ENCODE measurements at places on chromosomes 11 and 22. TPM values are rescaled to one million over a fixed set of nuclear protein-coding genes. Genes with fewer than 3 reads are reported as not detected.

Gene SOX6
- total RNA-seq: under 0.01 TPM

Gene OR52I1
- total RNA-seq: not detected

Gene OR52I2
- not detected for total RNA-seq

Gene OR5P2
- total RNA-seq: not detected

Gene ACTN3
- total RNA-seq: under 0.01 TPM

Gene NRIP3
- total RNA-seq: 1.2 TPM

Gene USP47
- 55.3 TPM for total RNA-seq

Gene LDHAL6A
- not detected for total RNA-seq

Gene OR52E5
- total RNA-seq: not detected

Gene KCTD14
- total RNA-seq: under 0.01 TPM

Gene CPT1B
- 0.77 TPM for total RNA-seq

Gene TEAD1
- total RNA-seq: 26.9 TPM

Gene TYR
- total RNA-seq: not detected

Gene P2RX6
- total RNA-seq: not detected

Gene SPDYC
- total RNA-seq: not detected

Gene OR2AG2
- total RNA-seq: under 0.01 TPM

Gene CDCA5
- 3.9 TPM for total RNA-seq

Gene KDM4D
- total RNA-seq: 0.39 TPM

Gene DGAT2
- 1.3 TPM for total RNA-seq

Gene SAA2
- total RNA-seq: not detected

Gene ZNF214
- total RNA-seq: 0.38 TPM

Gene DUSP18
- total RNA-seq: 10.1 TPM

Gene KRTAP5-9
- total RNA-seq: not detected

Gene DDI1
- total RNA-seq: not detected

Gene SAA1
- not detected for total RNA-seq

Gene TSSK2
- total RNA-seq: not detected

Gene FAM83F
- not detected for total RNA-seq

Gene DCDC1
- total RNA-seq: under 0.01 TPM

Gene SLC22A12
- total RNA-seq: not detected

Gene FANCF
- total RNA-seq: 8.3 TPM

Gene KRTAP5-1
- not detected for total RNA-seq

Gene CHRM4
- 0.25 TPM for total RNA-seq

Gene OTOG
- not detected for total RNA-seq

Gene HPS5
- 19.0 TPM for total RNA-seq

Gene BATF2
- 0.39 TPM for total RNA-seq

Gene GP1BB
- total RNA-seq: 2.7 TPM

Gene DRD4
- total RNA-seq: under 0.01 TPM

Gene ZBED4
- 16.4 TPM for total RNA-seq

Gene IGLL5
- total RNA-seq: not detected

Gene RTN4R
- 2.3 TPM for total RNA-seq

Gene ARHGAP8
- under 0.01 TPM for total RNA-seq

Gene VSIG2
- total RNA-seq: not detected

Gene RAB3IL1
- total RNA-seq: 1.9 TPM

Gene F2
- not detected for total RNA-seq

Data from dermis microvascular lymphatic vessel endothelial cell (primary cell).